ENCODE measurements at places on chromosomes 11 and 22.
A peak's percentile ranks its signal among the peaks of the same experiment; 100 is the strongest.

GRCh38 chr11:45037434-45038005 is 86.8 kb upstream of the TP53I11 start:
- peak; percentile 41 for DNase-seq

- no peak for DNase-seq
Observed at GRCh38 chr22:42438293-42438650, 6.1 kb upstream of the NFAM1 start.

DNA sequence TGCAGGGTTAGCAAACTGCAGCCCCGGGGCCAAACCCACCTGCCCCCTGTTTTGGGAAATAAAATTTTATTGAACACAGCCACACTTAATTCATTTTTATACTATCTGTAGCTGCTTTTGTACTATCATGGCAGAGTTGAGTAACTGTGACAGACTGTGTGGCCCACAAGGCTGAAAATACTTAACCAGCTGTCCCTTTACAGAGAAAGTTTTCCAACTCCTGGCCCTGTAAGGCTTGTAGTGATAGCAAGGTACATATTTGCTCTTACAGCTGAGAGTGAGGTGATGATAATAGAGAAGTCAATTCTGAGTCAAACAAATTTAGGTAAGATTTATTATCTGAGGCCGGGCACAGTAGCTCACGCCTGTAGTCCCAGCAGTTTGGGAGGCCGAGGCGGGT is 87.4 kb upstream of the SLC6A5 start:
- peak; percentile 43 for DNase-seq

GRCh38 chr11:77502346-77502905 is 28.5 kb upstream of the PAK1 start:
- DNase-seq: no peak

DNA sequence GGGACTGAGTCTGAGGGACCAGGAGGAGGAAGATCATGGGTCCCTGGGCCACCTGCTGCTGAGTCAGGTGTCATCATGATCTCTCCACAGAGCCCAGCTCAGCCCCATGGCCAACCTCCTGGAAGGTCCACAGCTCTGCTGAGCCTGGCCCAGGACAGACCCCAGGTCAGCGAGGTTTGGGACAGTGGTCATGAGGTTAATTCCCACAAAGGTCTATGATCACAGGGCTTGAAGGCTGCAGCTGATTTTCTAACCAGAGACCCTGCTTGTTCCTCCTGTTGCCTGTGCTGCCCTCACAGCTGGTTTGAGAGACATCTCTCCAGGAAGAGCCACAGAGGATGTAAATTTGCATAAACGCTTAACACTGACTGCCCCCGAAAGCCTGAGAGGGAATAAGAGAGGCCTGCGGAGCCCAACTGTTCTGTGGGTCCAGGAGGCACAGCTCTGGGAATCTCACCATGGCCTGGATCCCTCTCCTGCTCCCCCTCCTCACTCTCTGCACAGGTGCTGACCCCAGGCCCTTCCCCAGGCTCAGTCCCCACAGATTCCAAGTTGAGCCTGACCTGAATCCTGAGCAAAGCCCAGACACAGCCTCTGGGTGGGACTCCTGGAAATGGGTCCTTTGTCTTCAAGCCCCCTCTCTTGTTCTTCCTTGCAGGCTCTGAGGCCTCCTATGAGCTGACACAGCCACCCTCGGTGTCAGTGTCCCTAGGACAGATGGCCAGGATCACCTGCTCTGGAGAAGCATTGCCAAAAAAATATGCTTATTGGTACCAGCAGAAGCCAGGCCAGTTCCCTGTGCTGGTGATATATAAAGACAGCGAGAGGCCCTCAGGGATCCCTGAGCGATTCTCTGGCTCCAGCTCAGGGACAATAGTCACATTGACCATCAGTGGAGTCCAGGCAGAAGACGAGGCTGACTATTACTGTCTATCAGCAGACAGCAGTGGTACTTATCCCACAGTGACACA is 102.8 kb downstream of the GGTLC2 start:
- DNase-seq: no peak

DNA sequence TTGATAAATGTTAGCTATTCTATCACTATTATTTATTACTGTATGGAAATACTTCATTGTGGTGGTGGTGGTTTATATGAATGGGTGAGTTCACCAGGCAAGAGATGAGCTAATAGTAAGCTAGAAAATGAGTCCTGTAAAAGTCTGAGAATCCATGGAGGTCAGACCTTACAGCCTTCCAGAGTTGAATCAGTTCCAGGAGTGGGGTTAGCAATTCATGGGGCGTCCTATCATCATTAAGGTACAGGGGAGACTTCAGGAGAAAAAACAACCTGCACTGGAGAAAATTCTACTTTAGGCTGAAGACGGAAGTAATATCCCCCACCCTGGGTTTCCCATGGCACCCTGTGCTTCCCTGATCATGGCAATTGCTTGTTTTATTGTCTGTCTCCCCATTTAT is 6.5 kb downstream of the SYT13 start:
- DNase-seq: no peak

GRCh38 chr11:50174975-50175374 is 142.3 kb downstream of the OR4C45 start:
- no peak for DNase-seq

- DNase-seq: peak; percentile 11
Observed at GRCh38 chr11:13238879-13239514, 38.6 kb upstream of the BMAL1 start.

DNA sequence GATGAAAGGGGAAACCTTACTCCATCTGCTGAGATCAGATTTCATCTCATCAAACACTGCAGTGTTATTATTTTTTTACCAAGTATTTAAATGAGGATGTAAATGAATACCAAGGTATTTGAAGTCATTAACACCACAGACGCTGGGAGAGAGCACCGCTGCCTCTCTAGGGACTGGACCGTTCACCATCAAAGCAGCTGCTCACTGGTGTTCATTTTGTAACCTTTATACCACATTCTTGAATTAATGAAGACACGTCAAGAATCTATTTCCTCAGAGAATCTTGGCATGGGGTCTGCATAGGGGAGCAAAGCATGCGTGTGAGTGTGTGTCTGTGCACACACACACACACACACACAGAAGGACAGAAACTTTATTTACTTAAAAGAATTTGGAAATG is 15.6 kb downstream of the SIAE start:
- DNase-seq: no peak

DNA sequence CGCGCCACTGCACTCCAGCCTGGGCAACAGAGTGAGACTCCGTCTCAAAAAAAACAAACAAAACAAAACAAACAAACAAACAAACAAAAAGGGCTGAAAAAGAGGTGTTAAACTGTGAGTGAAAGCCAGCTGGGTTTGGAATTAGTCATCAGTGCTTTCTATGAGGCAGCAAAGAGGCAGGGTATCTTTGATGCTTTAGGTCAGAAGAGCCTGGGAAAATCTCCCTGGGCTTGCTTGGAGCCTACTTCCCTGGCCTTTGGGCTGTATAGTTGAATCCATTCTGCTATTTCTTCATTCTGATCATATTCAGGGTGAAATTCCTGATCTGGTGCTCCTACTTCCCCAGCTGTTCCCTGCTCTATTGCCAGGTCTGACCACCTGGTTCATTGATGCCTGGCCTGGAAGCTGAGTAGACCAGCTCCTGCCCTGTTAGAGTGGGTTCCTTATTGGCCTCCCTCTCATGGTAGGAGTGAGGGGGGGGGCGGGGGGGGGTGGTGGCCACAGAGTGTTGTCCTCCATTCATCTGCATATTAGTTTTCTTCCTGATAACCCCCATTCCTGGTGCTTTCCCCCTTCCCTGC is 65.6 kb downstream of the INSC start:
- DNase-seq: no peak

- no peak for DNase-seq
Observed at GRCh38 chr11:103696123-103696522, 340.3 kb upstream of the DDI1 start.

DNA sequence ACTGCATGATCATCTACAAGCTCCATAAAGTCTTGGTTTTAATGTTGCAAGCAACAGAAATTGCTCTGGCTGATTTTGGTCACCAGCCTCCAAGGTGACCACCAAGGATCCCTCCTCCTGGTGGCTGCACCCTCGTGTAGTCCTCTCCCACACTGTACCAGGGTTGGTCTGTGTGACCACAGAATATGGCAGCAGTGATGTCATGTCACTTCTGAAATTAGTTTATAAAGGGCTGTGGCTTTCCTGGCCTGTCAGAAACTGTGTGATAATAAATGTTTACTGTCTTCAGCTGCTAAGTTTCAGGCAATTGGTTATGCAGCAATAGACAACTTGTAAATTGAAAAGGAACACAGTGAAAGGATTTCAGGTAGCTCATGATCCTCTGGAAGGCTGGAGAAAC is 5.3 kb upstream of the PRDM11 start:
- DNase-seq: no peak

DNA sequence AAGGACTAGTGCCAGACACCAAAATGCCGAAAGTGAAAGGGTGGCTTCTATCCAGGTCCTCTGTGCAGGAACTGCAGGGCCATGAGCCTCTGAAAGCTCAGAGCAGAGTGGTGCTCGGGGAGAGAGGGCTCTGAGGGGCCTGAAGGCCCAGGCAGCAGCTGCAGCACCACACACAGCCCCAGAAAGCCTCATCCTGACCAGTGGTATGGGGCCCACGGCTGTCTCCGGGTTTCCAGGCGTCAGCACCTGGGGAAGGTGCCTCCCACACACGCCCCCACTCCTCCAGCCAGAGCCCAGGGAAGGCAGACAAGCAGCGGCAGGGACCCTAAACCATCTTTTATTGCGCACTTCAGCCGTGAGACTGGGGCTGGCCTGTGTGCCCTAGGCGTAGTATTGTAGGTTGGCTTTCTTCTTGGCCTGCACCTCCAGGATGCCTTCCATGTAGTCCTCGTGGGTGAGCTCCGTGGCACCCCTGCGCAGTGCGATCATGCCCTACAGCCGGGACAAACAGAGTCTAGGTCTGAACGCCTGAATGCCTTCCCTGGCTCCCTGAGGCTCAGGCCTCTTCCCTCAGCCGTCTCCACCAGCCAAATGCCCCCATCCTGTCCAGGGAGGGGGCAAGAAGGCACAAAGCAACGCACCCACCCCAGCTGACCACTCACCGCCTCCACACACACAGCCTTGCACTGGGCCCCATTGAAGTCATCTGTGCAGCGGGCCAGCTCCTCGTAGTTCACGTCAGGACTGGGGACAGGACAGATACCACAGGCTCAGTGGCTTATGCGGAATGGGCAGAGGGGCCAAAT is 7.6 kb downstream of the PSMC3 start:
- no peak for DNase-seq

- no peak for DNase-seq
Observed at GRCh38 chr22:45834241-45834640, 142.7 kb downstream of the WNT7B start.

DNA sequence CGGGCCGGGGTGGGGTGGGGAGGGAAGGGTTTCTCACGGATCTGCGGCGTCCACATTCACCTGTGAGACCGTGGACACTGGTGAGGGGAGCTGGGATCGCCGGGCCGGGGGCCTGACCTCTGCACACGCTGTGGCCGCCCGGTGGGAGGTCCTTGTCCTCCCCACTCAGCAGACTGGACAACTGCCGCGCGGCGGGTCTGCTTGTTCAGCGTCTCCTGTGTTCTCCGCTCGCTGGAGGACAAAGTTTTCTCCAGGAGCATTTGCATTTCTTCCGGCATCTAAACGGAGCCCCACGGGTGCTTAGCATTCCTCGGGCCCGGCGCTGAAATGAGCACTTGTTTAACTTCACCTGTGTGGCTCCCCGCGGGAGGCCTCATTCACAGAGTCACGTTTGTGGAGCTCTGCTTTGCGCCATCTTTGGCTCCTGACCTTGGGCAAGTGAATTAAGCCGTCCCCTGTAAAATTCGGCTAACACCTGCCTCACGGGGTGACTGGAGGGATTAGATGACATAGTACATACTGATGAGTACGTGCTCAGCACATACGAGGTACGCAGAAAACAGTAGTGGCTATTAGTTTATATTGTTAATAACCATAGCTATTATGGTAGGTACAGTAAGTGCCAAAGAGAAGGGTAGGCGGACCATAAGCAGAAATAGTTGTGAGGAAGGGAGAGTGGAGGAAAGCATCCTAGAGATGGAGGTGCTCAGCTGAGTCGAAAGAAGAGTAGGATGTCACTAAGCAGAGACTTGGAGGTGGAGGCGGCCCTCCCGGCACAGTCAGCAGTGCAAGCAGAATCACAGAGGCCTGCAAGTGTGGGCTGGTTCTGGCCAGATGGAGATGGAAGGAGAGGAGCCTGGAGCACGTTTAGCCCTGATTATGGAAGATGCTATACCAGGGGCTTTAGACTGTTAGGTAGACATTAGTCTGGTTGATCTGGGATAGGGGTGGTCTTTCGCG is 885 bp downstream of the TRMU start:
- DNase-seq: no peak

- DNase-seq: peak; percentile 99
Observed at GRCh38 chr11:122271137-122271536, 155.1 kb upstream of the BLID start.
